ENCODE measurements at places on chromosomes 4 and X.

- no peak for DNase-seq
These were observed 37.9 kb upstream of the NAP1L5 start for GRCh38 chr4:88735564-88735963.

- no peak for DNase-seq
These were observed 497.1 kb upstream of the TENM3 start for GRCh38 chr4:181745933-181746625.

GRCh38 chr4:94413085-94413840 lies 38.5 kb upstream of the PDLIM5 start:
- DNase-seq, result no peak

DNA sequence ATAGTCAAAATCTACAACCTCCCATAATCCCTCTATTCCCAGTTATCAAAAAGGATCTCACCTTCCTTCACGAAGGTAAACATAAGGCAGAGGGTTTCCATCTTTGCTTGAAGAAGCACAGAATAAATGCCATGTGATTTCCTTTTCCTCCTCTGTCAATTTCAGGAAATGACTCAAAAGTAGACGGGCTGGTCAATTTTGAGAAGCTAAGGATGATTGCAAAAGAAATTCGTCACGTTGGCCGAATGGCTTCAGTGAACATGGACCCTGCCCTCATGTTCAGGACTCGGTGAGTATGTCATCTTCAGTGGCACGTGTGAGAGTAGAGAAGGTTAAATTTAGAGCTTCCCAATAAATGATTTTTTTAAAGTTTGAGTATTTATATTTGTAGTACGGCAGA lies 240.2 kb downstream of the RAPGEF2 start:
- no peak for DNase-seq

DNA sequence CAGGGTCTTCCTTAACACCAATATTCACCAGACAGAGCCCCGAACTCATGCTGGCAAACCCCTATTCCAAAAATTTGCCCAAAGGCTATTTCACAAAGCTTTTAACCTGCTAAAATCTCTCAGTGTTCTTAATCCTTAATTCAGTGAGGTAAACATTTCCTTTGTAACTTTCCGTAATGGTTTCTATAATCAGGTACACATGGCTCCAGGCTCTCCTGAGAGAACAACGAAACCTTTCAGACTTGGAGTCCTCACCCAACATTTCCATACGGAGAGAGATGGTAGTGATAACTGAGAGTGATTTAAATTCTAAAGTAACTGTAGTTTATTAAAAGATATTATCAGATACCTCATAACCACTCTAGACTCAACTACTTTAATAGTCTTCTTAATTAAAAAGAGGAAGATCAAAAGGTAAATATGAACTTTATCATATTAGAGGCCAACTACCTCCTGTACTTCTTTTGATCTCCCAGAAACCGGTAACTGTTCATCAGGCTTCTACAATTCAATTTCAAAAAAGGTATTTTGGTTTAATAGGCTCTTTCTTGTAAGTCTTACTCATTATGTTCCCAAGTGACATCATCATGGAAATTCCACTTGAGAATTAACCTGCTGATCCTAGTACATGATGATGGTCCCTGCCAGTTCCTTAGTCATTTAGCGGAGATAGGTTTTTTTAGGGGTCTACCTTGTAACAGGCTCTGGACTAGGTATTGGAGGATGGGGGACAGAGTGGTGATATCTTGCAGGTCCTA lies 91.4 kb upstream of the UCP1 start:
- DNase-seq, result no peak

GRCh38 chr4:113442826-113443225 lies 318.7 kb downstream of the CAMK2D start:
- DNase-seq, result no peak

- peak; percentile 71 for DNase-seq
These were observed 908 bp upstream of the TLR6 start for GRCh38 chr4:38857354-38858096.

- DNase-seq, result no peak
These were observed 28.1 kb downstream of the MANBA start for GRCh38 chr4:102732678-102733077.

DNA sequence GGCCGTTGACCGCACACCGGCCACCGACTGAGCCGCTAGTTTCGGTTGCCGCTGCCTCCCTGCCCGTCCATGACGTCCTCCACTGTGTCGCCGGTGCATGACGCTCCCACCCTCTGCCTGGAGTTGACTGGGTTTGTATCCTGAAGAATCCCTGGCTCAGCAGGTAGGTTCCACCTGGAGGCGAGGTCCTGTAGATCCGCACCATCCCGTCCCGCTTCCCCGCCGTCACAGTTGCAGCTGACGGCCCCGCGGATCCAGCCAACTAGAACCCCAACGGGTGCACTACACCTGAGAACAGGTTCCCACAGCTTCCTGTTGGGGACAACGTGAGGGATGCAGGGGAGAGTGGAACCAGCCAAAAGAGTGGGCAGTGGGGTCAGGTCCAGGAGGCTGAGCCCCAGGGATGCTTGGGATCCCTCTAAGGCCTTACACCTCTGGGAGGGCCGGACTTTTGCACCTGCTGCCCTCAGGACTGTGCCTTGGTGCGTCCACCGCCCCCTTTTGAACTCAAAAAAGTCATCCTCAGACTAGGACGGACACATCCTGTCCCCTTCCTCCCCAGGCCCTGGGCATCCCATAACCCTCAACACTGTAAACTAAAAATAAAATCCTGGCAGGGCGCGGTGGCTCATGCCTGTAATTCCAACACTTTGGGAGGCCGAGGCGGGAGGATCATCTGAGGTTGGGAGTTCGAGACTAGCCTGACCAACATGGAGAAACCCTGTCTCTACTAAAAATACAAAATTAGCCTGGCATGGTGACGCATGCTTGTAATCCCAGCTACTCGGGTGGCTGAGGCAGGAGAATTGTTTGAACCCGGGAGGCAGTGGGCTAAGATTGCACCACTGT lies 1.1 kb upstream of the SLBP start:
- DNase-seq, result no peak

GRCh38 chrX:45824471-45824870 lies 623.8 kb upstream of the DIPK2B start:
- peak; percentile 84 for DNase-seq

- DNase-seq, result no peak
These were observed 1.2 kb downstream of the PRPS1 start for GRCh38 chrX:107629540-107629909.

- no peak for DNase-seq
These were observed 191.6 kb upstream of the GALNTL6 start for GRCh38 chr4:171621646-171622045.

- no peak for DNase-seq
These were observed 9.5 kb downstream of the UBQLN2 start for GRCh38 chrX:56572975-56573374.

GRCh38 chr4:151099976-151100417 lies 569 bp downstream of the RPS3A start:
- DNase-seq, result no peak

- no peak for DNase-seq
These were observed 59.1 kb downstream of the CASP3 start for GRCh38 chr4:184590196-184590595.

DNA sequence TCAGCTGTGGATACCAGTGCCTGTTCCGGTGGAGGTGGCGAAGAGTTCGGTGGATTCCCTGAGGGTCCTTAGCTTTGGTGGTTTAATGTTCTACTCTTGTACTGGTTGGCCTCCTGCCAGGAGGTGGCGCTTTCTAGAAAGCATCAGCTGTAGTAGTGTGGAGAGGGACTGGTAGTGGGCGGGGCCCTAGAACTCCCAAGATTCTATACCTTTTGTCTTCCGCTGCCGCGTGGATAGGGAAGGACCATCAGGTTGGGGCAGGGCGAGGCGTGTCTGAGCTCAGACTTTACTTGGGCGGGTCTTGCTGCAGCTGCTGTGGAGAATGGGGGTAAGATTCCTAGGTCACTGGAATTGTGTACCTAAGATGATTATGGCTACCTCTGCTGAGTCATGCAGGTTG lies 390.3 kb downstream of the FAM47A start:
- no peak for DNase-seq

Measured in activated effector memory CD4-positive, alpha-beta T cell treated with anti-CD3 and anti-CD28 coated beads, Interleukin-2, amount 50 U/mL, for 16 hours (primary cell).